ENCODE measurements at places on chromosomes 5 and 9. TPM values are rescaled to one million over a fixed set of nuclear protein-coding genes. Genes with fewer than 3 reads are reported as not detected.

GRCh38 chr5:91109634-91110033, 273.5 kb downstream of the ARRDC3 start:
- no peaks in the 10 kb centered on the region for H3K27me3 ChIP-seq
- no peak overlapping the region for H3K4me3 ChIP-seq
- H3K27ac ChIP-seq, result no peak overlapping the region
- H3K4me1 ChIP-seq, result no peaks in the 10 kb centered on the region
- H3K36me3 ChIP-seq, result peaks cover 7% of the 10 kb centered on the region

DNA sequence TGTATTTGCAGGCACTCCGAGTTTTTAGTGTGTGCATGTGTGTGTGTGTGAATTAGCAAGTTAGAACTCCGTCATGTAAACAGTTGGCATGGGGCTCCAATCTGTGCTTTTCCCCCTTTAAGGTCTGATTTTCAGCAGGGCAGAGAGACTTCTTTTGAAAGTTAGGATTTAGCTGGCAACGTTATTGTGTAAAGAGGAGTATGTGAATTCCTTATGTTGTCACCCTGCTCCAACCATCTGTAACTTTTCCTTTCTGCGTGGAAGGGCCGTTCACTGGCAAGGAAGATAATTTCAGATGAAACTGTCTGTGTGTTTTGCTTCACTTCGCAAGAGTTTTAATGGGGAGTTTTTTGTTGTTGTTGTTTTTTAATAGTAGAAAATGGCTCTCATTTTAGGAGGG, 332 bp downstream of the SGCD start:
- H3K27me3 ChIP-seq, result no peaks in the 10 kb centered on the region
- H3K27ac ChIP-seq, result no peak overlapping the region
- no peaks in the 10 kb centered on the region for H3K4me1 ChIP-seq

DNA sequence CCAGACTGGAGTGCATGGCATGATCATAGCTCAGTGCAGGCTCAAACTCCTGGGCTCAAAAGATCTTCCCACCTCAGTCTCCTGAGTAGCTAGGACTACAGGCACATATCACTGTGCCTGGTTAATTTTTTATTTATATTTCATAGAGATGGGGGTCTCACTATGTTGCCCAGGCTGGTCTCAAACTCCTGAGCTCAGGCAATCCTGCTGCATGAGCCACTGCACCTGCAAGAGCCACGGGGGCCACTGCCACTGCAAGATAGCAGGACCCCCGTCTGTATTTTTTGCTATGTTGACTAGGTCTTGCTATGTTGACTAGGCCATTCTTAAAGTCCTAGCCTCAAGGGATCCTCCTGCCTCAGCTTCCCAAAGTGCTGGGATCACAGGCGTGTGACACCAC, 6.5 kb downstream of the CYSTM1 start:
- H3K36me3 ChIP-seq, result no peaks in the 10 kb centered on the region
- no peak overlapping the region for H3K4me3 ChIP-seq
- no peak overlapping the region for H3K27ac ChIP-seq
- H3K27me3 ChIP-seq, result no peaks in the 10 kb centered on the region
- H3K4me1 ChIP-seq, result peaks cover 6% of the 10 kb centered on the region
- no peak for DNase-seq

Gene PCA3
- total RNA-seq, result not detected

Data from H1 (cell line).